Large intestine (tissue), 12 donors: ENCODE measurements at places on chromosomes 1 and 21. TPM values are rescaled to one million over a fixed set of nuclear protein-coding genes. Genes with fewer than 3 reads are reported as not detected.
A peak's percentile ranks its signal among the peaks of the same experiment; 100 is the strongest.

Gene TIE1
- polyA plus RNA-seq, result 18.7 TPM

Gene TFF3
- 585 TPM for polyA plus RNA-seq

Gene CFAP74
- polyA plus RNA-seq, result 1.4 TPM

Gene NSL1
- polyA plus RNA-seq, result 34.6 TPM

Gene CAMK2N1
- polyA plus RNA-seq, result 194 TPM

Gene C1orf56
- 7.0 TPM for polyA plus RNA-seq

Gene SLC35D1
- polyA plus RNA-seq, result 56.0 TPM

Gene GFI1
- polyA plus RNA-seq, result 5.0 TPM

Gene PATJ
- 33.0 TPM for polyA plus RNA-seq

GRCh38 chr1:198106011-198106410 is 50.8 kb upstream of the NEK7 start:
- no peak for DNase-seq

DNA sequence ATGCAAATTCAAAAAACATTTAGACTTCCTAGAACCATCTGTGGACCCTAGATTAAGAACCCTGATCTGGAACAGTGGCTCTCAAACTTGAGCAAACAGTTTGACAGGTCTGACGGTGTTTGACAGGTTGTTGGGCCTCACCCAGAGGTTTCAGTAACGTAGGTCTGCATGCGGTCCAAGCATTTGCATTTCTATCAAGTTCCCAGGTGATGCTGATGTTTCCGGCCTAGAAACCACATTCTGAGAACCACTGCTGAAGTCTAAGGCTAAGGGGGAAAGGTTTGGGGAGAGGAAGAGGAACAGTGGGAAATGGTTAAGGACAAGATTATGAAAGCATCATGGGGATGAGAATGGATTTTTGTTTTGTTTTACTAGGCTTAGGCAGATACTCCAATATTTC is 48.6 kb downstream of the MDM4 start:
- no peak for DNase-seq

DNA sequence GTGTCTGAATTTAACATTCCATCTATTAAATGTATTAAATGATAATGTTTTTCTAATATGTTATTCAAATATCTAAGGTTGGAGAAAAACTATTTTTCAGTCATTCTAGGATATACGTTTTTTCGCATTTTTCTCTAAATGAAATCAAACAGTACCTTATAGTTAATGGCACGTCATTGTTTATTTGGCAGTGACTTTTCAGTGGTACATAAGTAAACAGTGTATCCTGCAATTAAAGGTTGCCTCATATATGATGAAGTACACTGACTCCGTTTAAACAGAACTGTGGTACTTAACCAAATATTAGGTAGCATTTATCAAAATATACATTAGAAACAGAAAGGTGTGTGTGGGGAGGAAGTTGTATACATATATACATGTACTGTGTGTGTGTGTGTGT is 79.2 kb downstream of the EPS15 start:
- no peak for DNase-seq

- peak; percentile 37 for DNase-seq
Observed at GRCh38 chr1:205261946-205262691, 34.4 kb downstream of the TMCC2 start.

GRCh38 chr1:118809586-118809985 is 178.6 kb downstream of the TBX15 start:
- no peak for DNase-seq

GRCh38 chr1:158153179-158153578 is 27.5 kb upstream of the CD1D start:
- no peak for DNase-seq

- peak; percentile 39 for DNase-seq
Observed at GRCh38 chr1:247337250-247337746, 5.6 kb upstream of the ZNF496 start.

DNA sequence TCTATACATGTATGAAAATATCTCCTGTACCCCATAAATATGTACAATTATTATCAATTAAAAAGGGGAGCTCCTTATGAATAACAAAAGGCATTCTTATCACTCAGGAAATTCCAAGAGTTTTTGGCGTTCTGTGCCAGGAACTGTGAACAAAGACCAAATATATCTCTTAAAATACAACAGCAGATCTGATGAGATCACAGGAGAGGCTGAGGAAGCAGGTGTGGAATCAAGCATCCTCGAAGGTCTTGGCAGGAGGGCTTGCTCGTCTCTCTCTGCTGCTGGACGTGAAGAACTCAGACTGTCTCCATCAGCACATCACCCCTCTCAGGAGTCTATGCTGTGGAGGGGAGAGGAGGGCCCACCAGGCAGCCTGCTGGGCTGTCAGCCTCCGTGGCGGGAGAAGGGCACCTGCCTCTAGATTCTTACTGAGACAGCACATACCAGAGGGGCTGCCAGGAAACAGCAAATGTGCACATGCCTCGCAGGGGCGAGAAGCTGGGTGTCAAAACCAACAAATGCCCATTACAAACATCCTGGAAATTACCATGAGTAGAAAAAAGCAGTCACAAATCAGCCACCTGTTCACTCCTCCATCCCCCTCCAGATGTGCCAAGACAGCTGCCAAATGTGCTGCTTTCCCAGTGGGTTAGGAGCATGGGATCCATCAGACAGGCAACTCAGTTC is 30.8 kb upstream of the FAM89A start:
- no peak for DNase-seq

DNA sequence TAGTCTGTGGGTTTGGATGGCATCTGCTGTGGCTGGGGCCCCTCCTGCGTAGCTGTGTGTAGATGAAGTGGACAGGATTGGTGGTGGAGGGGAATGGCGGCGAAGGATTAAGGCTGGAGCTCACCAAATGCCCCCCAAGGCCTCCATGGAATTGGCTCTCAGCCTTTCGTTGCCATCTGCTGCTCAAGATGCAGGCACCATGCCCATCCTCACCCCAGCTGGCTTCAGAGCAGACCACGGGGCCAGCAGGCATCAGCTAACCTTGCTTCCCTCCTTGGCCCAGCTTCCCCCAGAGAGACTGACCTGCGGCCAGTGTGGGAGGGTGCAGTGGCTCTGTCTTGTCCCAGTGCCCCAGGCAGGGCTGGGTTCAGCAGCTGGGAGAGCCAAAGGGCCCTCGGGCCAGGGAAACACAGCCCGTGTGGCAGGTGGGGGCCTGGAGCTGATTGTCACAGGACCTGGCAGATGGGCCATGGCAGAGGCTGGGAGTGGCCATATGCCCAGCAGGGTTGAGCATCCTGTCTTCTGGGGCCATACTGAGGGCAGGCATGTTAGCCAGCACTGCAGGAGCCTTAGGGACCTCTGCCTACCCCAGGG is 66.8 kb upstream of the ACTL8 start:
- DNase-seq, result no peak

DNA sequence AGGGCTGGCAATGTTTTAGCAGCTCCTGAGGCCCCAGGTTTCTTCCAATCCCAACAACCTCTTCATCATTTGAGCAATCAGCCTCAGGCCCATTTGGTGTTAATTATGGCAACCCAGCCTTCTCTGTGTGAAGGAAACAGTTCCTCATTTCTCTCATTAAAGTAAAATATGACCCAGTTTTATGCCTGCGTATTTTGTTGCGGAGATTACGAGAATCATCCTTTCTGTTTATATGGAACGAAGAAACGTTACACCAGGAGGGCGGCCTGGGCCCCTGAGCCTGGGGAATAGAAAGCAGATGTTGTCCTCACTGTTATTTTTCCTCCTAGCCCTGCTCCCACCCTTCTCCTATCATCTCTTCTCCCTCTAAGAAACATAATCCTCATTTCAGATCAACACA is 332.2 kb upstream of the USP24 start:
- DNase-seq, result no peak

DNA sequence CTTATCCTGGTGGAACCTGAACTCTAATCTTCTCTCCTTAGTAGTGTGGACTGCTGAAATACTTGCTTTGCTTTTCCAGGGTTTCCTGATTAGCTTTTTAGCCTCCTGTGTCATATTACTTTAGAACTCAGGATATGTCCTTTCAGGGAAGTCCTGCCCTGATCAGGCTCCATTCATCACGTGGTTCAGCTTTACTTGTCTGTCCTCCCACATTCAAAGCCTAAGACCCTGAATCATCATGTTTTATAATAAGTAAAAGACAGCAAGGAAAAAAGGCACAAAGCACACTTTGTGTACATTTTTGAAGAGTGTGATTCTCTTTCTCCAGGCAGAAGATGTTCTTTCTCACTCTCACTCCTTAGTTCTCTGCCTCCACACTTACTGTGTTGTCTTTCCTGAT is 70.6 kb downstream of the PATJ start:
- DNase-seq, result no peak

DNA sequence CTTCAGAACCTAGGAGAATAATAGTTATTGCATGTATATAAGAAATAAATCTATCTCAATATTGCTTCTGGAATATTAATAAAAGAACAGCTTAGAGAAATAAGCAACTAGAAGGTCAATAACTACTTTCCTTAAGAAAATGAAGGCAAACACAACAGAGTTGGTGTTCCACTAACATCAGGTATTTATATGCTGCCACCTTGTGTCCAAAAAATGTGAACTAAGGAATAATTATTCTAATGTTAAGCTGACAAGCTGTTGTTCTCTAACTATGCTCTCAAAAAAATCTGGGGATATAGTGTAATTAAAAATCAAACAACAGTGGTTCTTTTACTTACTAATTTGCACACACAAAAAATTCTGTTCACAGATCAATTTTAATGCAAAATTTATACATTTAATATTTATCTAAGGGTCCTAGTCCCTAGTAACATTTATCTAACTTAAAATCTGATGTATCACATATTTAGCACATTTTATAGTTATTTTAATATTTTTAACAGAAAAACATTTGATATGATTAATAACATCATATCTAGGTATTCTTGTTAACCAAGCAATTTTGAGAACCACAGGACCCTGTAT is 39.6 kb downstream of the UCHL5 start:
- peak; percentile 43 for DNase-seq

- DNase-seq, result no peak
Observed at GRCh38 chr1:93518516-93518915, 70.6 kb downstream of the FNBP1L start.

- DNase-seq, result peak; percentile 40
Observed at GRCh38 chr1:51234721-51235425, 1.2 kb upstream of the RNF11 start.

- DNase-seq, result no peak
Observed at GRCh38 chr1:176187001-176187400, 20.1 kb downstream of the COP1 start.

DNA sequence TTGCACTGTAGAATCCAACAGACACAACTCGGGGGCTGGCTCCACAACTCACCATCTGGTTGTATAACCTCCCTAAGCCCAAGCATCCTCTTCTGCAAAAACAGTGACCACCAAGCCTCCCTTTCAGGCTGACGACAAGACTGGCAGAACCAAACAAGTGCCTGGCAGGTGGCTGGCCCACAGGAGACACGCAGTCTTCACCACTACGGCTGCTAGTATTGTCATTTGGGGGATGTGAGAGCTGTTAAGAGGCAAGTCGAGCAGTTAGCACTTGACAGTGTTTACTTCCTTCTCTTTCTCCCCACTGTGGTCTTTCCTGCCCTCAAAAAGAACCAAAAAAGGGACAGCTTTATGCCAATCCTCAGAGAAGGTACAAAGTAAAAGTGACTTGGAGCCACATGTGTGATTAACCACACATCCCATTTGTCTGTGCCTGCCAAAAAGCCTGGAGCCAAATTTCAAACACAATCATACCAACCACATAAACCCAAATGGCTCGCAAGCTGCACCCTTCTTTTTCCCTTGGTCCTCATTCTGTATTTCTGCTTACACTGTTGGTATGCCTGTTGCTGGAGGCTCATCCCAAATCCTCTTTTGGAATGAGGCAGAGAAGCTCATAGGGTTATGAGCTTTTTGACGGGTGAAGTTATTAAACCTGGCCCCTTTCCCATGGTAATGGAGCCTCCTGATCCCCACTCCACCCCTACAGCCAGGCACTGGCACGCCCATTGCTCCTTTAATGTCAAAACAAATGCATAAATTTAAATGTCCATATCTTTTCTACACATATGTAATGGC is 94.1 kb downstream of the TGFBR3 start:
- DNase-seq, result no peak

DNA sequence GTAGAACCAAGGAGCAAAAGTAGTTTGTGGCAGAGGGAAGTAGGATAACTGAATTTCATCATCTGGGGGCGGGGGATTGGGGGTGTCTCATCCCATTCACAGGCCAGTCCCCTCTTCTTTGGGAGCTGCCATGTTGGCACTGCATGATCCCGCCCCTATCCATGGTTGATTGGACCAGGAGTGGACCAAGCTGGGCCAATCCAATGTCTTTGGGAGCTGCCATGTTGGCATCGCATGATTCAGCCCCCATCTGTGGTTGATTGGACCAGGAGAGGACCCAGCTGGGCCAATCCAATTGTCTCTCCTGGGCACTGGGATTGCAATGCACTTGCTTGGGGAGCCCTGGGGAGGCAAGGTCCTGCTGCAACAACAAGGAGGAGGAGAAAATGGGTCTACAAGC is 12.3 kb upstream of the ALPL start:
- DNase-seq, result no peak

DNA sequence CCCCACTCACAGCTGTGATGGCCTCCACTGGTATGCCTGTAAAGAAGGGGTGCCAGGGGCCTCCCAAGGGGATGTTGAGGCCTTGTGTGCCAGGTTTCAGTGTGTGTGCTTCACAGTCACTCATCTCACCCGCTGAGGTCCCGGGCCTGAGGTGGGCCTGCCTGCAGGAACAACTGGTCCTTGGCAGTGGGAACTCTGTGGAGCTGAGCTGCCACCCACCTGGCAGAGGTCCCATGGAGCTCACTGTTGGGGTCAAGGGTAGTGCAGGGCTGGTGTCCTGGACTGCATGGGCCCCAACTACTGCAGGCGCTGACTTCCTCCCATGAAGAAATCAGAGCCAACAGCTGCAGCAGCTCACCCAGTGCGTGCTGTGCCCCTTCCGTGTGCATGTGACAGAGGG is 17.3 kb upstream of the ZNF678 start:
- DNase-seq, result no peak

DNA sequence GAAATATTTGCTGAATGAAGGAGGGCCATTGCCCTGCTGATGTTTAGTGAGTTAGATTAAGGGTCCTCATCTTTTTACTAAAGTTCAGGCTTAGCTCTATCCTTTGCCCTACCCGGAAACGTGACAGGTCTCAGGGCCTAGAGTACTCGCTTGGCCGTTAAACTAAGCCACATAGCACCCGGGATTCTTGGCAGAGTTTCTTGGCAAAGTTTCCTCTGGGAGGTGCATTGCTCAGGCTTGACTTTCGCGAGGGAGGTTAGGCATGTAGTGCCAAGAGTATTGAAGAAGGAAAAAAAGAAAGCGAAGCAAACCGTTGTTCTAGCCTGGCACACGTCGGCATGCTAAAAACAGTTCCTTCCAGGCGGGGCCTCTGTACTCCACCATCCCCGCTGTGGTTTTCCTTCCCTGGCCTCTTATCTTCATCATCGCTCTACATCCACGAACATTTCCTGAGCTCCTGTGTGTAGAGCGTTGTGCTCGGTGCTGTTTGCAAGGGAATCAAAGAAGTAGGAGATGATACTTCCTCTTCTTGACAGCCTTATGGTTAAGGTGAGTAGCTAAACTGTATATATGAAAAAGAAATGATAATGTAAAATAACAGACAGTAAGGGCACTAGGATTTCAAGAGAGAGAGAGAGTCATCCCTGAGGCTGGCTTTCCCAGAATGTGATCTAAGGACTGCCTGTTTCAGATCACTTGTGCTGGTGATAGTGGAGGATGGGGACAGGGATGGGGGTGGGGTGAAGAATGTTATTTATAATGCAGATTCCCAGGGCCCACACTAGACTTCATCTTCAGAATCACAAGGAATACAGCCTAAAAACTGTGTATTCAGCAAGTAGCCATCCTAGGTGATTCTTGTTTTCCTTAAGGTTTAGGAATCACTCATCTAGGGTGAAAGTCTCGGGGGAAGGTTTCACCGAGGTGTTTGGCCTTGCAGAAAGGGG is 18.8 kb downstream of the RNF220 start:
- no peak for DNase-seq
